ENCODE measurements at places on chromosomes 7 and 10. TPM values are rescaled to one million over a fixed set of nuclear protein-coding genes. Genes with fewer than 3 reads are reported as not detected.

Gene PTPRZ1
- total RNA-seq = not detected

Gene EEPD1
- total RNA-seq = 0.66 TPM

Gene OR2F2
- total RNA-seq = not detected

Gene CEP55
- total RNA-seq = 41.2 TPM

Gene MBL2
- not detected for total RNA-seq

Gene PLPP4
- not detected for total RNA-seq

Gene PHKG1
- 1.2 TPM for total RNA-seq

Gene SLC25A28
- total RNA-seq = 42.9 TPM

Gene OR2A42
- not detected for total RNA-seq

DNA sequence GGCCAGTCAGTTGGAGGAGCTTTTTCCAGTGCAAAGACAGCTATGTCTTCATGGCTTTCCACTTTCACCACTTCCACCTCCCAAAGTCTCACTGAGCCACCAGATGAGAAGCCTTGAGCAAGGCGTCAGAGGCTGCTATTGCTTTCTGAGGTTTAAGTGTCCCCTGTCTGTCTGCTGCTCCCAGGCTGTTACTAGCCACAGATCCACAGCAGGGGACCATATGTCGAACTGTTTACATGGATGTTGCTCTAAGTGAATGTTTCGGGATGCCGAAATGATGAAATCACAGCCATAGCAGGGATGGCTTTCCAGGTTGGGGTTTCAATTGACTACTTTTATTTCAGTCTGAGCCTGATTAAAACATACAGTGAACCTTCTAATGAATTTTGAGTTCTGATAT lies 88.5 kb downstream of the AVL9 start:
- peaks cover 27% of the 10 kb centered on the region for H3K36me3 ChIP-seq
- no peaks in the 10 kb centered on the region for H3K4me1 ChIP-seq
- DNase-seq = no peak
- H3K27me3 ChIP-seq = no peaks in the 10 kb centered on the region
- H3K27ac ChIP-seq = no peak overlapping the region
- no peak overlapping the region for H3K4me3 ChIP-seq

DNA sequence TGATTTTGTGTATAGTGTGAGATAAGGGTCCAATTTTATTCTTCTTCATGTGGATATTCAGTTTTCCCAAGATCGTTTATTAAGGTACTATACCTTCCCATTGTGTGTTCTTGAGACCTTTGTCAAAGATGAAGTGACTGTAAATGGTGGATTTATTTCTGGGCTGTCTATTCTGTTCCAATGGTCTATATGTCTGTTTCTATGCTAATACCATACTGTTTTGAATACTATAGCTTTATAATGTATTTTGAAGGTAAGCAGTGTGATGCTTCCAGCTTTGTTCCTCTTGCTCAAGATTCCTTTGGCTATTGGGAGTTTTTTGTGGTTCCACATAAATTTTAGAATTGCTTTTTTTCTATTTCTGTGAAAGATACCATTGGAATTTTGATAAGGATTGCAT lies 8.7 kb upstream of the VWDE start:
- H3K4me3 ChIP-seq = no peak overlapping the region
- H3K27ac ChIP-seq = no peak overlapping the region
- H3K4me1 ChIP-seq = no peaks in the 10 kb centered on the region

- H3K36me3 ChIP-seq = no peaks in the 10 kb centered on the region
- H3K4me1 ChIP-seq = peaks cover 59% of the 10 kb centered on the region
- no peak for DNase-seq
Observed at GRCh38 chr10:88989824-88990383, 694 bp upstream of the FAS start.

DNA sequence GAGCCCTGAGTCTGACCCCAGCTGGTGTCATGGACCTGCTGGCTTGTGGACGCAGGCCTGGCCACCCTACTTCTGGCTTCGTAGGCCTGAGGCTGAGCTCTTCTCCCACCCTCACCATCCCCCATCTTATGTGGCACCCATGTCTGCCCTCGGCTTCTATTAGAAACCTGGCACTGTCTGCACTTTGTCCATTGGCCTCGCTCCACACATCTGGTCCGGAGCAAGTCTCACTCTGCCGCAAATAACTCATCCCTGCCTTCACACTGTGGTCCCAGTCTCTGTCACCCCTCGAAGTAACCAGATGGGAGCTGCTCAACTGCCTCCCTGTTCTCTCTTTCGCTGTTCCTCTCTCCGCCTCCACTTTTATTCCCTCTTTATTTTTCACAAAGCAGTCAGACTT lies 78.6 kb downstream of the TRRAP start:
- no peaks in the 10 kb centered on the region for H3K27me3 ChIP-seq
- no peaks in the 10 kb centered on the region for H3K4me1 ChIP-seq

DNA sequence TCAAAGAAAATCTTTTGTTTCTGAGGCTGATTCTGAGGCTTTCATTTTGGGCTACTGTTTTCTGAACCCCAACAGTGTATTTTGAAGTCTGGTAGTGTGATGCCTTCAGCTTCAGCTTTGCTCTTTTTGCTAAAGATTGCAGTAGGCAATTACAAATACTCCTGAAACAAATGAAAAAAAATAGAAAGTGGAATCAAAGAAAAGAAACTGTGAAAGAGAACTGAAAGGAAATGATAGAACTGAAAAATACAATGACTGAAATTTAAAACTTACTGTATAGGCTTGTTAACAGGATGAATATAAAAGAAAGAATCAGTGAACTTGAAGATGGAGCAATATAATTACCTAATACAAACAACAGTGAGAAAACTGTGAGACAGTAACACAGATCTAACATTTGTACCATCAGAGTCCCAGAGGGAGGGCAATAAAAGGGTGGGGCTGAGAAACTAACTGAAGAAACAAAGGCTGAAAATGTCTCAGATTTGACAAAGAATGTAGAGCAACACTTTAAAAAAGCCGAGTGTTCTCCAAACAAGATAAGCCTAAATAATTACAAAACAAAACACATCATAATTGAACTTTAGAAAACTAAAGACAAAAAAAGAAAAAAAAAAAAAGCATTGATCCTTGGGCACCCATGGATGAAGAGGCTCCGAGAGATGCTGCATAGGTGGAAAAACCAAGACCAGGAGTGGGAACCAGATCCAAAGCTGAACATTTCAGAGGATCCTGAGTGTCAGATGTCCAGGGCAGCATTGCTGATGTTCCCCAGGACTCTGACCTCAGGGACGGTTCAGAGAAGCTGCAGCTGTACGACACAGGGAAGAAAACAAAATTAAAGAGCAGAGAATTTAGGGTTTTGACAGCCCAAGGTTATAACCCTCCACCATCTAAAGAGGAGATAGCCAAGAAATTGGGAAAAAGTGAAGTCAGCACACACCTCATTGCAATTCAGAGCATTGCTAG lies 223.2 kb upstream of the IGFBP3 start:
- no peak overlapping the region for H3K27ac ChIP-seq
- no peak for DNase-seq

DNA sequence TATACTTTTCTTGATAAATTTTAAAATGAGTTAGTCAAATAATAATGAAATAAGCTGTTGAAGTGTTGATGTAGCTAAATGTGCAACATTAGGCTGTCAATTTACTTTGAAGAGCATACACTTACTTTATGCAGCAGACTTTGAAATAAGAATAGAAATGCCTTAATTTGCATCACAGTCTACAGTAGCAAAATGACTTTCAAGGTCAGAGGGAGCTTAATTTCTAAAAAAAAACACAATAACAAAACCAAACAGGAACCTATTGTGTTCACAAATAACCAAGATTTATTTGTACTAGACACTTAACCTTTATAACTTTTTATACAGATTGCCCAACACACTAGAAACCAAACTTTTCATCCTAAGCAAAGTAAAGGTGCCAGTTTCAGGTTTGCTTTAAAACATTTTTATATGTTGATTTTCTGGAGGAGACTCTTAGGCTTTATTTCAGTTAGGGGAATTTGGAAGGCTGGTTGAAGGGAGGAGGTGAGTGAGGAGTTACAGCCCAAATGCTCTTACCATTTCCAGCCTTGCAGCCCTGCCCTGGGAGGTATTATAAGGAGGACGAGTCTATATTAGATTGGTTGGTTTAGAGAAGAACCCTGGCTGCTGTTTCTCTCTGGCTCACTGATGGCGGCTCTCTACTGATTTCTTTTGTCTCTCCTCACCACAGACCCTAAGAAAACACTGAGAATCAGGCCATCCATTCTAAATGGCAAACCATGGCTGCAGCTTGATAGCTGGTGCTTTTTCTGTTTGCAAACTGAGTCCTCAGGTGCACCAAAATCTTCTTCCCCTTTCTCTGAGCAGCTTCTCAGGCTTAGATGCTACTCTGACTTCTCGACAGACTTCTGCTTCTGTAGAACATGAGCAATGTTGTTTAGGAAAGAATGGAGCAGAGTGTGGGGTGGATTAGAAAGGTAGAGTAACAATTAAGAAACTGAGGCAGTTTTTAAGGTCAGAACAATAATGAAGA lies 55.2 kb upstream of the RPA3 start:
- H3K4me3 ChIP-seq = no peak overlapping the region
- no peaks in the 10 kb centered on the region for H3K27me3 ChIP-seq
- H3K4me1 ChIP-seq = peaks cover 13% of the 10 kb centered on the region
- H3K27ac ChIP-seq = no peak overlapping the region
- DNase-seq = no peak
- H3K36me3 ChIP-seq = no peaks in the 10 kb centered on the region

- H3K27ac ChIP-seq = no peak overlapping the region
- H3K27me3 ChIP-seq = no peaks in the 10 kb centered on the region
- H3K4me1 ChIP-seq = peaks cover 23% of the 10 kb centered on the region
- H3K36me3 ChIP-seq = no peaks in the 10 kb centered on the region
Observed at GRCh38 chr7:105682341-105683060, 101.2 kb upstream of the EFCAB10 start.

GRCh38 chr7:21500117-21500832 lies 42.6 kb upstream of the DNAH11 start:
- H3K27me3 ChIP-seq = no peaks in the 10 kb centered on the region
- H3K36me3 ChIP-seq = no peaks in the 10 kb centered on the region
- no peak for DNase-seq
- no peak overlapping the region for H3K27ac ChIP-seq
- H3K4me3 ChIP-seq = no peak overlapping the region

GRCh38 chr7:91557789-91558404 lies 293.7 kb downstream of the FZD1 start:
- no peak overlapping the region for H3K27ac ChIP-seq
- H3K36me3 ChIP-seq = no peaks in the 10 kb centered on the region
- H3K27me3 ChIP-seq = no peaks in the 10 kb centered on the region
- no peak overlapping the region for H3K4me3 ChIP-seq
- DNase-seq = no peak

GRCh38 chr7:74475987-74476350 lies 22.3 kb downstream of the GTF2IRD1 start:
- no peaks in the 10 kb centered on the region for H3K4me1 ChIP-seq
- no peak overlapping the region for H3K27ac ChIP-seq
- no peak overlapping the region for H3K4me3 ChIP-seq
- H3K27me3 ChIP-seq = no peaks in the 10 kb centered on the region
- no peak for DNase-seq

DNA sequence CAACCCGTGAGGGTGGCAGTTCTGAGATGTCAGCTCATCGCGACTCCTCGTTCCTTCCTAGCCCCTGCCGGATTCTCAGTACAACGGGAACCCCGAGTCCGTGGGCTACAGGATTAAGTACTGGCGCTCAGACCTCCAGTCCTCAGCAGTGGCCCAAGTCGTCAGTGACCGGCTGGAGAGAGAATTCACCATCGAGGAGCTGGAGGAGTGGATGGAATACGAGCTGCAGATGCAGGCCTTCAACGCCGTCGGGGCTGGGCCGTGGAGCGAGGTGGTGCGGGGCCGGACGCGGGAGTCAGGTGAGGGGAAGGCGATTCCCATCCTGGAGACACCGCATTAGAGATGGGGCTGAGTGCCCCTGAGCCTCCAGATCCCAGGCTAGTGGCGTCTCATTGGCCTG lies 568.1 kb upstream of the FOXK1 start:
- H3K36me3 ChIP-seq = no peaks in the 10 kb centered on the region
- H3K27me3 ChIP-seq = no peaks in the 10 kb centered on the region
- DNase-seq = no peak
- no peak overlapping the region for H3K27ac ChIP-seq

DNA sequence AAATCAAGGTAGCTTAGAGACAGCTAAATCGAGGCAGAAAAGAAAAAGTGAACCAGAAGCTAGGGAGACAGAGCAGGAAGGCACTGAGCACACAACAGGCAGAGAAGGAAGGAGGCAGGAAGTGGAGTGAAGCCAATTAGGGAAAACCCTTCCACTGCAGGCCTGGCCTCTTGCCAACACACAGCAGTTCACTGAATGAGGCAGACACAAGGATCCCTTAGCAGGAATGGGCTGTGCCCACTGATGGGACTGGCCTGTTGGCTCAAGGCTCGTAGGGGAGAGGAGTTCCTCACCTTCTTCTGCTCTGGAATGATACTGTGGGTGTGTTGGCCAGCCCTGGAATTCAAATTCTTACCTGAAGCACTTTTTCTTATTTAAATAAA lies 220.3 kb upstream of the STK17A start:
- H3K4me3 ChIP-seq = no peak overlapping the region
- DNase-seq = no peak
- H3K36me3 ChIP-seq = no peaks in the 10 kb centered on the region
- no peak overlapping the region for H3K27ac ChIP-seq

DNA sequence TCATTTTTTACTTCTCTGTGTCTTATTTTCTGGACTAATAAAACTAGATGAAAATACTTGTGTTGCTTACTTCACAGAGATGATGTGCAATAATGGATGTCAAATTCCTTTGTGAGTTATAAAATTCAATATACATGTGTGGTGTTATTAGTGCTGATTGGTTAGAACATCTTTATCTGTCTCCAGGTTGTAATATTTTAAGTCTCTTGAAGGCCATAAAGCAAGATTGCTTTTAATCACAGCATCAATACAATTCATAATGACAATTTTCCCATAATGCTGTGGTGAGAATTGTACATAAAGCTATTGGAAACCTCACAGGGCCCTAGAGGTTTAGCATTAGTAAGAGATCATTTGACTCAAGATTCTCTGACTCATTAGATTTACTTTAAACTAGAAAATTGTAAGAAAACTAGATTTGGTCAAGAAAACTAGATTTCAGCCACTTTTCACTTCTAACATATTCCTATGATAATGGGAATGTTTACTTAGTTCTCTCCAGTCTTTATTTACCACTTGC lies 963.7 kb downstream of the REEP3 start:
- no peaks in the 10 kb centered on the region for H3K4me1 ChIP-seq
- no peaks in the 10 kb centered on the region for H3K27me3 ChIP-seq
- H3K36me3 ChIP-seq = no peaks in the 10 kb centered on the region
- H3K27ac ChIP-seq = no peak overlapping the region
- no peak overlapping the region for H3K4me3 ChIP-seq
- DNase-seq = no peak

- no peak for DNase-seq
- no peaks in the 10 kb centered on the region for H3K27me3 ChIP-seq
- H3K4me1 ChIP-seq = no peaks in the 10 kb centered on the region
- no peaks in the 10 kb centered on the region for H3K36me3 ChIP-seq
- H3K27ac ChIP-seq = no peak overlapping the region
Observed at GRCh38 chr10:71601273-71601672, 118.3 kb downstream of the C10orf105 start.

- H3K27ac ChIP-seq = no peak overlapping the region
- H3K36me3 ChIP-seq = no peaks in the 10 kb centered on the region
- no peak overlapping the region for H3K4me3 ChIP-seq
- DNase-seq = no peak
Observed at GRCh38 chr10:13734151-13734550, 147.4 kb downstream of the PRPF18 start.

Data from CD8-positive, alpha-beta memory T cell (primary cell).